ENCODE measurements at places on chromosomes 12 and 14.

DNA sequence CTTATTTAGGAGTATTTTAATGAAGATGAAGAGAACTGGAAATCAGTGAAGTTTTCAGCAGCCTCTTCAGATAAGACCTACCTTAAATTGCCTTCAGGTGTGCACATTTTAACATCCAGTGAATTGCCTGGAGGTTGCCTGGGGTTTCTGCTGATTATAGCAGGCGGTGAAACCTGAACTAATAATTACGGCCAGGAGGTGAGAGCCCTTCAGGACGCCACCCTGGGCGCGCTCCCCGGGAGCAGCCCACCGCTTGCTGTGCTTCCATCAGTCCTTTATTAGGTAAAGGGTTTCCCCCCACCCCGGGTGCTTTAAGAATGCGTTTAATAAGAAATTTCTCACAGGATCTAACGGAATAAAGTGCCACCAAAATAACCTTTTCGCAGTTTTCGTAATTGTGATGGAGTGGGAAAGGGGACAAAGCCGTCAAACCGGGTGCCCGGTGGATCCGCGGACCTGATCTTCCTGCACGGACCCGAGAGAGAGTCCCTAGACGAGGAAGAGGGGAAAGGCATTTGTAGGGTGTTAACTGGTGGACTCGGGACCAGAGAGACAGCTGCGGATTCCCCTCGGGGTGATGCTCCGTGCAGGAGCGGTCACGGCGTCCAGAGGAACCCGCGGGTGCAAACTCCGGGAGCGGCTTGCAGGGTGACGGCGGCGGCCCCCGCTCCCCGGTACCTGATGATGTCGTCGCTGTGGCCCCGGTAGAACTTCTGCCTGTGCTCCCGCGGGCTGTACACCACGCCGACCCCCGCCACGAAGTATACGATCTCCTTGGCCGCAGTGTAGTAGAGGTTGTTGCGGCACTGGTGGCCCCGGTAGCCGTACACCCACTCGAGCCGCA is 902 bp downstream of the EML5 start:
- DNase-seq: peak; percentile 5

- peak; percentile 95 for DNase-seq
These were observed 15.3 kb upstream of the NUDT14 start for GRCh38 chr14:105196265-105196960.

DNA sequence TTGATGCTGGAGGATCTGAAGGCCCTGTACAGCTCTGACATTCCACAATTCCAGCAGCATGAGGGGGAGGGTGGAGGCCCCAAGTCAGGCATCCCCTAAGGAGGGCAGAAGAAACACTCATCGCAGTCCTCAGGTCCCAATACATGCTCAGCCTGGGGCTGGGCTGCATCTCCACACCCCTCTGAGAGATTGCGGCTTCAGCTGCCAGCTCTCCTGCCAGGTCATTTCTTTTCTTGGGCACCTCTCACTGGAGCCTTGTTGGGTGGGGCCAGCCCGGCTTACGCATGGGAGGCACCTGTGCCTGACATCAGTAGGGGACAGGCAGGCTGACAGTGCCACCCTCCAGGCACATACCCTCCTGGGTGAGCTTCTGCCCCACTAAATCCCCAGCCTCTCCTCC is 89.8 kb downstream of the DICER1 start:
- DNase-seq: no peak

GRCh38 chr12:42612231-42612613 is 22.7 kb upstream of the PRICKLE1 start:
- DNase-seq: no peak

- no peak for DNase-seq
These were observed 126.8 kb upstream of the SYT10 start for GRCh38 chr12:33566403-33566802.

DNA sequence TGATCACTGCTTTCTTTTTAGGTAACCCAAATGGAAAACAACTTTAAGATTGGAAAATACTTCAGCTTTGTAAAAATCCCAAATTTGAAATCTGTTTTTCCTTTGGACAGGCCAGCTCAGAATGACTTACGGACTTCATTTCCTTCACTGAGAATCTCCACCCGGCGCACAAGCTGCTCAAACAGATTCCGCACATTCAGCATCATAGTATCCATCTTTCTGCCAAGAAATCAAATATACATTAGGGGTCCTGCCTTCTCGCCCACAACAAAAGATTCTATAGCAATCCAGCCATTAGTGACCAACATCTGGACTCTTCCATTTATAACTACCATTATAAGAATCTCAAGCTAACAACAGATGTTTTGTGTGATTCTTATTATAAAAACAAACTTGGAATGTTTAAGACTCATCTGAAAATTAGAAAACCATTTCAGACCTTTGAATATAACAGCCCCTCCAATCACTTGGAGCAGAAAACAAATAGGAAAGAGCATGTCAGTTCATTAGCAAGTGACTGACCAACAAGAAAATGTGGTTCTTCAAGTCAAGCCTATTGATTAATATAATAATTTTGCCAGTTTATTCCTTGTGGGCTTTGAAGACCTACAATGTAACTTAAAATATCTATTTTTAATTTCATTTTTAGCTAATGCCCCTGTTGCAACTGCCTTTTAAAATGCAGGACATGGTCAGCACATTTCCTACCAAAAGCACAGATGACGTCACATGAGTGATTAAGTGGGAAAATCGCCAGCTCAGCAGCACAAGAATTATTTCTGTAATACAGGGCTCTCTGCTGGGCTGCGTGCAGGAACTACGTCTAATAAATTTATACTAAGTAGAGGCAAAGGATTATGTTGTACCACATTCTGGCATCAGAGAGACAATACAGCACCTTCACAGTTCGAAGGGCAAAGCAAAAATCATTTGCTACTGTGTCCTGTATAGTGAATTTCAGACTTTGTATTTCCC is 8.5 kb downstream of the RACGAP1 start:
- DNase-seq: no peak
